ENCODE measurements at places on chromosomes 11 and 22.

- no peak for DNase-seq
Observed at GRCh38 chr11:9732453-9732852, 68.6 kb downstream of the SWAP70 start.

- no peak for DNase-seq
Observed at GRCh38 chr11:19574916-19575315, 137.7 kb upstream of the NAV2 start.

DNA sequence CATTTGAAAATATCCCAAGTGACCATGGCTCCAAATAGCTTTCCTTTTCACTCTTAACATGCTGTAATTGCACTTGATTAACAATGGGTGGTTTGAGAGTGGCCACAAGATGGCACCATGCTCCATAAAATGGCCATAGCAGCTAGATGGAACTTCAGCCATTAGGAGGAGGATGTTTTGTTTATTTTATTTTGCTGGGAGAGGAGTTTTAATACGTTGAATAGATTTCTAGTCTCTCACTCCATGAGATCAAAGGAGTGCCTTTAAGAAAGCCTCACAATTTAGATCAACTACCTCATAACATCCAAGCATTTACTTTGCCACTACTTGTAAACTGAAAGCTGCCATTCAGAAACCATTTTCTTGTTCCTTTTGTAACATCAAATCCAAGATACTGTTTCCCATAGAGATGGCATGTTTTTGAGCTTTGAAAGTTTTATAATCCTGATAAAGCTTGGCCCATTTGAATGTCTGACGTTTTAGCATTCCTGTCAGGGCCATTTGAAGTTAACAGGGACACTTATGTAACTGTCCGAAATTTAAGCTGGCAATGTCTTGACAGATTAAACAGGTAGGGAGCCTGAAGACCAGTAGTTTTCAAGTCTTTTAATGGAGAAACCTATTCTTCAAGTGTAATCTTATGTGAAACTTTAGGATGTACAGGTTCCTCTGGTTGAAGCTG, 4.7 kb downstream of the FEN1 start:
- DNase-seq = no peak

- no peak for DNase-seq
Observed at GRCh38 chr11:14118072-14118471, 155.5 kb downstream of the SPON1 start.

GRCh38 chr11:31967404-31968130, 123.3 kb upstream of the RCN1 start:
- no peak for DNase-seq

DNA sequence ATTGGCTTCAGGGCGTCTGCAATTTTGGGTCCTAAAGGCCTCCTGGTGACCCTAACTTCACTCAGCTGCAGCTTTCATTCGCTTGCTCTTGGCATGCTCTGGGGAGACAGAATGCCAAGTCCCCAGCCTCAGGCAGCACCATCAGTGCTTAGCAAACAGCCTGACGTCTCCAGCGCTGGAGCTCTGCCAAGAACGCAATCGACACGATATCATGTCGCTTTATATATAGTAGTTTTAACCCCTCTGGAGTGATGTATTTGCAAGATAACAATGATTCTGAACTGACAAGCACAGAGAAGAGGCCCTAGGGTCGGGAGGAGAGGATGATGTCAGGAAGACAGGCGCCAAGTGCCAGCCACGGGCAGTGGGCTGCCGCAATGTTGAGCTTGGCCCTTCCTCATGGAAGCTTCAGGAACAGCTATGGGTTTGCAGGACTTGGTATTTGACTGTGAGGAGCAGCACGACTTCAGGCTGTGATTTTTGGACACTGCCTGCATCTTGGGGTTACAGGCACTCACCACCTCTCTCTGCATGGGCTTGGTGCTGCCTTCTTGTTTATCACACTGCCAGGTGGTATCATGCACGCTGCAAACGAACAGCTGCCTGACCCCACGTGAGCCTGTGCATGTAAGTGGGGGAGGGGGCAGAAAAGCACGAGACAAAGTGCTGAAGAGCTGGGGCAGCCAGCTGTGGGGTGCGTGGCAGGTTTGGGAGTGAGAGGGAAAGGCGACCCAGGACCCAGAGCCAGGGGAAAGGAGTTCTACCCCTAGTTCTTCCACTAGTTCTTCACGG, 26.1 kb downstream of the B3GAT1 start:
- DNase-seq = no peak

- DNase-seq = peak; percentile 69
Observed at GRCh38 chr11:117828611-117829368, 4.2 kb upstream of the FXYD2 start.

- DNase-seq = peak; percentile 59
Observed at GRCh38 chr11:548700-549603, 11.6 kb downstream of the LMNTD2 start.

GRCh38 chr11:31870609-31871309, 59.6 kb upstream of the PAX6 start:
- no peak for DNase-seq

GRCh38 chr11:45305874-45306623, 19.9 kb upstream of the SYT13 start:
- no peak for DNase-seq
